ENCODE measurements at places on chromosomes 6 and 20.

GRCh38 chr20:48626226-48626937, 201.4 kb downstream of the PREX1 start:
- DNase-seq = no peak

- no peak for DNase-seq
These were observed 169.7 kb upstream of the TNFAIP3 start for GRCh38 chr6:137697267-137697938.

DNA sequence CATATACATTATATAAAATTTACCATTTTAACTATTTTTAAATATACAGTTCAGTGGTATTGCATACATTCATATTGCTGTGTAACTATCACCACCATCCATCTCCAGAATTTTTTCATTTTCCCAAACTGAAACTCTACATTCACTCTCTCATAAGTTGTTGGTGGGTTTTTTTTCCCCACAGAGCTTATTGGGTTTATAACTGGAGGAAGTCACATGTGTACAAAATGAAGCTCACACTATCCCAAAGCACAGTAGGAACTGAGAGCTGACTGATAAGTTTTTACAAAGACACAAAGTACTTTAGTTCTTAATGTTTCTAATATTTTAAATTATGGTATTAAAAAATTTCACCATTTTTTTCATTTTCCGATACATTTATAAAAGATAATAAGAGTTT, 78.8 kb upstream of the TNFAIP3 start:
- no peak for DNase-seq

- DNase-seq = no peak
These were observed 99.7 kb upstream of the EXOC2 start for GRCh38 chr6:792662-793061.

DNA sequence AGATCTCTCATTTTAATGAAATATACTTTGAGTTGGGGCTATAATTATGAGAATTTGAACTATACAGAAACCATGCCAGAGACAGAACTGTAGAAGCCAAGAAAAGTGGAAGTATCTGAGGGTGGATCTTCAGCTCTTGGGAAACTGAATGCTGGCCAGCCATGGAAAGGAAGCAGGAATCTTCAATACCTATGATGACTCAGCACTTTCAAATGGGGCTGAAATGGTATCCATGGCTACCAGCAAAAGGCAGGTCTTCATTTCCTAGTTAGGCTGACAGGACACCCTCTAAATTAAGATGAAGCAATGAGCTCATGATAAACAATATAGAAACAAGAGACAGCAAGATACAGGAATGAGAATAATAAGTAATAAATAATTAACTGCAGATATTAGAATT, 171.3 kb downstream of the COL21A1 start:
- DNase-seq = no peak

- no peak for DNase-seq
These were observed 8.4 kb downstream of the NCOA6 start for GRCh38 chr20:34817072-34817471.

DNA sequence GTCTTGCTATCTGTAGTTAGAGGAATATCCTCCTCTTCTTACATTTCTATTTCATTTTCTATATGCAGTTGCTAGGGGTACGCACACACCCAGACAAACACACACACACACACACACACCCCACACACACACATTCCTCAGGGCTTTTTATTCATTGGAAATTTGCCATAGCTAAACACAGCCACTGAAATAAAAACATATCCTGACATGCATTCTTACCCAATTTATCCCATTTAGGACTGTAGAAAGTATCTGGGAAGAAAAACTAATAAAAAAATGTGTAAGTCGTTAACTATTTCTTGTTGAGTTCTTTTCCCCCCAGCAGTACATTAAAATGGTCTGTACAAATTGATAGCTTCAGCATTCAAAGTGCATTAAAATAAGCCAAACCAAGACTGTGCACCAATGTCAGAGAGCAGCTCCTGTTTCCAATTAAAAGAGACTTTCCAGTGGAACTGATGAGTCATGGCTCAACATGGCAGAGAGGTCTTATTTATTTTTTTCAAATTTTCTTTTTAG, 357.9 kb upstream of the AGPAT4 start:
- no peak for DNase-seq

DNA sequence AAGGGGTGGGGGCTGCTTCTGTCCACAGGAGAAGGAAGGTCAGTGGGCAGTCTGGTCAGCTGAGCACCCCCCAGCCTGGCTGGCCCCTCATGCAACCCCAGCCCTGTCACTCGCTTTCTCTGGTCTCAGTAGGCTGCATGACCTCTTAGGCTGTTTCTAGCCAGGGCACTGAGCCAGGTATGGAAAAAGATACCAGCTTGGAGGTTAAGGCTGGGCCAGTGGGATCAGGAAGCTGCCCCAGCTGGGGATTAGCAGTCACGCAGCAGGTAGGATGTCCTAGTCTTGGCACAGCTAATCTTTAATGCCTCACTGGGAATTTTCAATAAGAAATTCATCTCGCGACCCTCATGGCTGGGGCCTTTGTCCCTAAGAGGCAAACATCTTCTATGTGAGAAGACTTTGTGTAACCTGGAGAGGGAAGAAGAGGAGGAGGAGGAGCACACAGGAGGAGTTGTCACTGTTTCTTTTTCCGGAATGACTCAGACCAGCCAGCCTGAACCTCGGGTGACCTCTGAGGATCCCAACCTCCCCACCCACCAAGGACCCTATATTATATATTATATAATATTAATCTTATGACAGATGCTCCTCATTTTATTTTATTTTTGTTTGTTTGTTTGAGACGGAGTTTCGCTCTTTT, 2.4 kb upstream of the BPIFA2 start:
- no peak for DNase-seq

All from activated CD4-positive, CD25-positive, alpha-beta regulatory T cell (primary cell).